Left forelimb (tissue), 1 donor: ENCODE measurements at places on chromosomes 6 and 20.

GRCh38 chr6:168147205-168147738 is 68.3 kb upstream of the FRMD1 start:
- DNase-seq = peak; percentile 23

DNA sequence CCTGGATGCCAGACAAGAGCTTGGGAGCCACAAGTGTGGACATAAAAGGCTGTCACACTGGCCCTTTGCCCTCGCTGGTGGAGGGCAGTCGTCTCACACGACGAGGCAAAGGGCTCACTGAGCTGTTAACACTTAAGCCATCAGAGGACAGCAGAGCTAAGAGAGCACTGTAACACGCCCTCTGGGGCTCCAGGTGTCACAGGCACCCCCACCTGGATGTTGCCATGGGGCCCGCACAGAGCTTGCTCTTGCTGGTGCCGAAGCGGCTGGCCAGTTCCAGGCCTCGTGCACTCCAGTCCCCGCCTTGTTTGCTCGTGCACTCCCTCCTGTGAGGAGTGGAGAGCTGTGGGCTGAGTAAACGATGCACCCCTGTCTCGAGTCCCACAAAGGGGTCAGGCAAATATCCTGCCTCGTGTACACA is 37.4 kb downstream of the SLC35D3 start:
- DNase-seq = no peak

DNA sequence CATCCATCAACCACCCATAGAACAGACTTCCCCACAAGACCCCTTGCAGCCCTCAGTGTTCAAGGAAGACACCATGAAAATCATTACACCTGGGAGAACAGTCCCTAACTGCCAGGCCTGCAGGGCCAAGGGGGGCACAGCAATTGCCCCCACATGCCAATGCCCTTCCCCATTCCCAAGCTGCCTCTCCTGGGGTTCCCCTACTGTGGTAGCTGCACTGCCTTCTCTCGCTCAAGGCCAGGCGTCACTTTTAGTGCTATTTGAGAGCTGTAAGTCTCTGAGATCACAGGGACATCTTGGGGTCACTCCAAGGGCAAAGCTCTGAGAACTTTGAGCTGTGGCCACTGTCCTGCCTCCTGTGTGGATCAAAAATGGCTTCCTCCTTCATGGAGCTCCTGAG is 6.0 kb upstream of the ACSS1 start:
- DNase-seq = no peak

DNA sequence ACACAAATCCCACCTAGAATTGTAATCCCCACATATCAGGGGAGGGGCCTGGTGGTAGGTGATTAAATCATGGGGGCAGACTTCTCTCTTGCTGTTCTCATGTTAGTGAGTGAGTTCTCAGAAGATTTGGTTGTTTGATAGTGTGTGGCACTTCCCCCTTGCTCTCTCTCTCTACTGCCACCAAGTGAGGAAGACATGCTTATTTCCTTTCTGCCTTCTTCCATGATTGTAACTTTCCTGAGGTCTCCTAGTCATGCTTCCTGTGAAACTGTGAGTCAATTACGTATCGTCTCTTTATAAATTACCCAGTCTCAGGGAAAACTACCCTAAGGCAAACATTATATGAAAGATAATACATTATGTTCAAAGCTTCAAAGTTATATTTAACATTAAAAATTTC is 1297.5 kb upstream of the CITED2 start:
- no peak for DNase-seq

DNA sequence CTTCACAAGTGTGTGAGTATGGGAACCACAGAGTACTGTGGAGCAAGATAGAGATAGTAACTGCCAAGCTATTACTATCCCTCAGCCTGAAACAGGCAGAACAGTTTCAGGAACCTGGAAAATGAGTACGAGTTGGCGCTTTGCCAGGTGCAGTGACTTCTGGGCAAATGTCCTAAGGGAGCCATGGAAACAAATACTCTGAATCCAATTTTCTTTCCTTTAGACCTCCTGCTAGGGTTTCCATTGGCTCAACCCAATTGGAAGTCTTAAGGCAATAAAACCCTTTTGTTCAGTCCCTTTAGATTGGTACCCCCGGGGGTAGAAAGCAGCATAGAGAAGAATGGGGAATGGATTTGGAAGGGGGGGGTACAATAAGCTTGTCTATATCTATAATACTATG is 205.0 kb upstream of the EPHA7 start:
- DNase-seq = no peak

GRCh38 chr6:84685983-84686584 is 78.3 kb downstream of the TBX18 start:
- DNase-seq = no peak

DNA sequence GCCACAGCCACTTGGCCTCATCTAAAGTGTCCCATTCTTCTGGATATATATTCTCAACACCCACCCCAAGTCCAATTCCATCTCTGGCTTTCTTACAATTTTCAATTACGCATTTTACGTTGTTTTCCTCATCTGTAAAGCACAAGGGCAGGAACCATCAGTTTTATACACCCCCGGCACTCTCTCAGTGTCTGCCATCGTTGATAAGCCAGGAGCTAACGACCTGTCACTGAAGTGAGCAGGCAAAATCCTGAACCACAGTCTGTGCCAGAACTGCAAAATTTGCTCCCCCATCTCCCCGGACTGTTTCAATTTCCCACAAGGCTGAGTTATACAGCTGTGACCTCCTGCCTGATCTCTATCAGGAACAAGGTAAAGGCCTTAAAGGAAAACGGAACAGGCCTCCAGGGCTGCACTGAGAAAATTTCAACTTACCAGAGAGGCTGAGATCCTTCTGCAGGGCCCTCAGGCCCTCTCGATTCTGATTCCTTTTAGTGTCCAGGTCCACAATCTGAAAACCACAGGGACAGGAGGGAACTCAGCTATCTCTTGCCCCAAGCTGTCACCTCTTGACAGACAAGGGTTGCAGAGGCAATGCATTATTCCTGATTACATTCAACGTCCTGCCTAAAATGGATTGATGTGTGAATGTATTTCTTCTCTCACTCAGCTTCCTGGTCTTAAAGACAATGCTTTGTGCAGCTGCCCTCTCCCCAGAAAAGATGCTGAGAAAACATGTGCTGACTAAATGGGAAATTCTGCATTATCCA is 1.8 kb downstream of the PDRG1 start:
- no peak for DNase-seq

GRCh38 chr6:152233547-152234320 is 403.4 kb downstream of the SYNE1 start:
- DNase-seq = no peak

- no peak for DNase-seq
These were observed 175.6 kb upstream of the PDE7B start for GRCh38 chr6:135675862-135676261.

DNA sequence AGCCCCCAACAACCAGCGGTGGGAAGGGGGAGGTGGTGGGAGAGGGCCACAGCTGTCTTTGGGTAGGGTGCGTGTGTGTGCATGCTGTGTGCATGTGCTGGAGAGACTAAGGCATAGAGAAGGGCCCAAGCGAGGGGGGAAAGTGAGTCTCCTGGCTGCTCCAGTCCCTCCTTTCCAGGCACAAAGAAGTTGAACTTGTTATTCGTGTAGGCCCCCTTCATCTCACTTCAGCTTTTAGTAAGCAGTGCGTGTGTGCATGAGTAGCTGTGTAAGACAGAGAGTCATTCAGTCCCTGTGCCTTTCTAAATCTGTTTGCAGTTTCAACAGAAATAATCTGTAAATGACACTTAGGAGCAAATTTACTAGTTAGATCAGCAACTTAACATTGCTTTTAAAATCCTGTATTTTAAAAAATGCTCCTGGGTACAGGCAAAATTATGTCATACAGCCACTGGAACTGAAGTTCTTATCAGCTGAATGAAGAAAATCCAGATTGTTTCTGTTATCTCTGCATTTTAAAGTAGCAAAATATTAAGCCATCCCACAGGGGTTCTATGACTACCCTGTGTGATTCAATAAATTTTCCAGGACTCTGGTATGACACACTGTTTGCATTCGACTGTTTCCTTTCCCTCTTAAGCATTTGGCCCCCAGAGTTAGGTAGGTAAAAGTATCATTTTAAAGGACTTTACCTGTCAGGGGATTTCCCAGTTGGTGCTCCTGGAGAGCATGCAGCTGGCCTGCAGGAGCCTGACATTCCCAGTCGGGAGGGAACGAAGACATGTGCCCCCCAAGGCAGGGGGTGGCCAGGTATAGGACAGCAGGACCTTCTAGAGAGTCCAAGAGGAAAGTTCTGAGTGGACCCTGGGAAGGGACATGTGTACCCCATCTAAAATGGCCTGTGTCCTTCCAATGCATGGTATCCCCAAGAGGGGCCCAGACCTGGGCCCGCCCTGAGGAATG is 39.0 kb downstream of the MTRES1 start:
- DNase-seq = no peak

GRCh38 chr6:122758927-122759334 is 20.6 kb upstream of the FABP7 start:
- no peak for DNase-seq

DNA sequence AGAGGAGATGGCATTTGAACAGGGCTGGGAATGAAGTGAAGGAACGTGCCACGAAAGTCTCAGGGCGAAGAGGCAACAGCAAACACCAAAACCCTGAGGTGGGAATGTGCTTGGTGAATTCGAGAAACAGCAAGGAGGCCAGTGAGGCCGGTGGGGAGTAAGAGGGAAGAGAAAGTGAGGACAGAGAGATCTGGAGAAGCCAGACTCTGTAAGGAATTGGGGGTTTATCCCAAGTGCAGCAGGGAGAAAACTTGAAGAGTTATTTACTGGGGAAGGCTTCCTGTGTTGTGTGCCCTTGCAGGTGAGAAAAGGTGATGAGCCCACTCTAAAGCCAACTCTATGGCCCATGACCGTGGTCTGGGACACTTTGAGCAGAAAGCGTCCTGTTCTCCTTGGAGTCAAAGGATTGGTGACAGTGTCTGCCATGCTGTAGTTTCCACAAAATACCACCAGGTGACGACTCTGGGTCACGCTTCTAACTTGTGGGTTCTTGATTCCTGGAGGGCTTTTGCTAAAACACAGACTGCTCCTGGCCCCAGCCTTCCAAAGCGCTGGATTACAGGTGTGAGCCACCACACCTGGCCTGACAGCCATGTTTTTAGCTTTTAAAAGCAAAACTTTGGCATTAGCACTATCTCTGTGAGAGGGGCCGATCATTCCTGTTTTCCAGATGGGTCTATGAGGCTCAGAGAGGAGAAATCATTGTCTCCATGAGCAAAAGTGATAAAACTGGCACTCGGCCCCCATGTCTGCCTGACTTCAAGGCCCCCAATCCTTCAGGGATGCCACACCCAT is 18.0 kb upstream of the CSNK2A1 start:
- no peak for DNase-seq

- DNase-seq = no peak
These were observed 78.9 kb downstream of the MOXD1 start for GRCh38 chr6:132322398-132322797.

DNA sequence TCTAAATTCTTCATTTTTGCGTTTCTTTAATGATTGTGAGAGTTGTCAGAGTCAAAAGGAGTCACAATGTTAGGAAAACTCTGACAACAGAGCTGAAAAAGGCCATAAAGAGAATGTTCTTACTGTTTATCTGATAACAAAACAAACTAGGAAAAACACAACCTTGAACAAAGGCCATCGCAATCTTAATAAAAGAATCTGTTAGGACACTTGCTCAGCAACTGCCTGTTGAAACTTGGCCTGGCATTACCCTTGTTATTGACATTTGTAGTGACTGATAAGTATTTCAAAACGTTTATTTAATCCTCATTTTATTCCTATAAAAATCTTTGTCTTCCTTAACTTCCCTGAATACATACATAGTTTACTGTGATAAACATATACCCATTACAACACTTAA is 15.7 kb downstream of the GSTA1 start:
- no peak for DNase-seq

DNA sequence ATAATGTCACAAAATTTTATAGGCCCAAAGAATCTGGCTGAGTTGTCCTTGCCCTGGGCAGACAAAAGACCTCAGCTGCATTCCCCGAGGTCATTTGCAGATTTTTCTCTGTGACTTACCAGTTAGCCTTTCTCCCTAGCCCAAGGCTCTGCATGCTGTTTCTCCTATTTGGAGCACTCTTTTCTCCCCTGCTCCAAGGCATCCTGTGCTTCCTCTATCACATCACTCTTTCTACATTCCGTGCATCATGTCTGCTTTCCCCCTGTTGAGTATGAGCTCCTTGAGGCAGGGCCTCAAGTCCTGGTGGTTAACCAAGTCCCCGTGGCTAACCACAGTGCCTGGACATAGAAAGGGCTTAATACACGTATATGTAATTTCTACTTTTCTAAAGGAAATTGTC is 593 bp upstream of the GSTA3 start:
- no peak for DNase-seq

DNA sequence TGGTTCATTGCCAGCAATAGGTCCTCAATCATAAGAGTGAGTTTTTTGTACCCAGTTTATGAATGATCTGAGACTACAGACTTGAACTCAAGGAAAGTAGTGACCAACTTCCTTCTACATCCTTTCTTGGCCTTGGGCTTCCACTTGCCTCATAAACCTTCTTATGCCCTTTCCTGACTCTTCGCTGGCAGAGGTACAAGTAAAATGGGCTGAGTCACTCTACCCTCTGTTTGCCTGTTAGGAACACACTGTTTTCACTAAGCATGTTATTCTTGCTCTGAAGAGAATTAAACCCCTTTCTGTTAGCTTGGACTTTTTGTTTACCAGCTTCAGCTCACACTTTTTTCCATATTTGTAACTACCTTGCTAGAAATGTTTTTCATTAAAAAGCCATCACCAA is 74.4 kb downstream of the PKHD1 start:
- no peak for DNase-seq

- no peak for DNase-seq
These were observed 50.7 kb downstream of the TRERF1 start for GRCh38 chr6:42400886-42401612.

DNA sequence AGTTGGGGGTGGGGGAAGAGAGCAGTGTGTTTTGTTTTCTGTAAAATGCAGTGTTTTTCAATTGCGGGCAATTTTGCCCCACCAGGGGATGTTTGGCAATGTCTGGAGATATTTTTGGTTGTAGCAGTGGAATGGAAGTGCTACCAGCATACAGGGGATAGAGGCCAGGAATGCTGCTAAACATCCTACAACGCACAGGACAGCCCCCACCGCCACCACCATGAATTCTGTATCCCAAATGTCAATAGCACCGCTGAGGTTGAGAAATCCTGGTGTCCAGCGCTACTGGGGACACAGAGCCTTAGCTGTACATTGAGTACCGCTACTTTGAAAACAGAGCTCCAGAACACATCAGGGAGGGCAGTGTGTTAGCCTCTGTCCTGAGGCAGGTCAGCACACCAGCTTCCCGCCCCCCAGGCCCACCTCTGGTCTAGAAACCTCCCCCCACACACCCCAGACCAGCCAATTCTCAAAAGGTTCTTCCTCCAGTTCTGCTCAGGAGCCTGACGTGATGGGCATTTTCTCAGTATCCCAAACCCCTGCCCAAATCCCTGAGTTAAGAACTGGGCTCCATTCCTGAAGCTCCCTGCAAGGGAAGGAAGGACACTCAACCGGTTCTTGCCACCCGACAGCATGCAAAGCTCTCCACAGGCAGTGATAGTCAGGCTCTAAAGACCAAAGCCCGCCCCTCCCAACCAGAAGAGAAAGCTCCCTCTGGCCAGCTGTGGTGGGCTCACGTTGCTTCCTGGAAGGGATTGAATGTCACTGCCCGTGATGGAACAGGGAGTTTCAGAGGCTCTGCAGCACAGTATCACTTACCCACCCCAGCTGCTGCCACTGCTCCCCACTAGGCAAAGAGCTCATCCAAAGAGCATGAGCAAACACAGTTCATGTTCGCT is 321.5 kb upstream of the JARID2 start:
- peak; percentile 79 for DNase-seq
